ENCODE measurements at places on chromosomes 16 and 17.
A peak's percentile ranks its signal among the peaks of the same experiment; 100 is the strongest.

- no peak for DNase-seq
Observed at GRCh38 chr16:12435730-12436129, 368.0 kb downstream of the CPPED1 start.

GRCh38 chr16:10265770-10266615 lies 83.8 kb upstream of the GRIN2A start:
- DNase-seq: no peak

DNA sequence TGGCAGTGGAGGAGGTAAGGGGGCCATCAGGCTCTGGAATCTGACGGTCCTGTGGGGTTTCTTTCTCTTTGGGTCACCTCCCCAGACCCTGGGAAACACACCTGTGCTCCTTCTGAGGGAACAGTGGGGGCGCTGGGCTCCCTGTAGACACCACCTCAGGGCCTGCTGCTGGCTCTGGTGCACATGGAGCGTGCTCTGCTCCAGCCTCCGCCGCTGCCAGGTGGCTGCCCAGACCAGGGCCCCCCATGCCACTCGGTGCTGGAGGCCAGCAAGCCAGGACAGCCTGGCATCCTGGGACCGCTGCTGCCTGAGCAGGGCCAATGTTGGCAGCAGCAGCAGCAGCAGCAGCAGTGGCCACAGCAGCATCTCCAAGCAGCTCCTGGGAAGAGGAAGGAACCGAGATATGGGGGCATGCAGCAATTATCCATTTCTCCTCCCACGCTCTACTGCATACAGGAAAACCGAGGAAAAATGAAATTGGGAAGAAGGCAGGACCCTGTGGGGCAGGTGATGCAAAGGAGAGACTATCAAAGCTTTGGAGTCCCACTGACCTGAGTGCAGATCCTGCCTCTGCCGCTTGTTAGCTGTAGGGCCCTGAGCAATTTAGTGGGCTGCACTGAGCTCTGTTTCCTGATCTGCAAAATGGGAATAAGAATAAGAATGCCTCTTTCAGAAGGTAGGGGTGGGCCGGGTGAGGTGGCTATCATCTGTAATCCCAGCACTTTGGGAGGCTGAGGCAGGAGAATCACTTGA lies 902 bp downstream of the GHDC start:
- no peak for DNase-seq

- no peak for DNase-seq
Observed at GRCh38 chr16:66093191-66093590, 273.3 kb upstream of the CDH5 start.

- no peak for DNase-seq
Observed at GRCh38 chr17:49015179-49015923, 18.2 kb downstream of the IGF2BP1 start.

- no peak for DNase-seq
Observed at GRCh38 chr16:7369204-7369603, 36.6 kb downstream of the RBFOX1 start.

- DNase-seq: no peak
Observed at GRCh38 chr17:2282297-2282873, 21.2 kb downstream of the SMG6 start.

DNA sequence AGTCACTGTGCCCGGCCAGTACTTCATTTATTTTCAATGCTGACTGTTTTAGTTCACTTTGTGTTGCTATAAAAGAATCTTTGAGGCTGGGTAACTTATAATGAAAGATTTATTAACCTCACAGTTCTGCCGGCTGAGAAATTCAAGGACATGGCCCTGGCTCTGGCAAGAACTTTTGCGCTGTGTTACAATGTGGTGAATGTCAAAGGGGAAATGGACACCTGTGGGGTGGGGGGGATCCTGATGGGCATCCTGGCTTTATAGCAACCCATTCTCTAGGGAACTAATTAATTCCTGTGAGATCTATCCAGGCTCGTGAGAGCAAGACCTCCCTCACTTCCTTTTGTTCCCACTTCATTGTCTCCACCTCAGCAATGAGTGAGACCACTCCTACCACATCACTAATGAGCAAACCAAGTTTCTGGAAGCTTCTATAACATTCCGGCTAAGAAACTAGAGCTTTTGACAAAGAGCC lies 17.1 kb upstream of the CDH3 start:
- DNase-seq: no peak

DNA sequence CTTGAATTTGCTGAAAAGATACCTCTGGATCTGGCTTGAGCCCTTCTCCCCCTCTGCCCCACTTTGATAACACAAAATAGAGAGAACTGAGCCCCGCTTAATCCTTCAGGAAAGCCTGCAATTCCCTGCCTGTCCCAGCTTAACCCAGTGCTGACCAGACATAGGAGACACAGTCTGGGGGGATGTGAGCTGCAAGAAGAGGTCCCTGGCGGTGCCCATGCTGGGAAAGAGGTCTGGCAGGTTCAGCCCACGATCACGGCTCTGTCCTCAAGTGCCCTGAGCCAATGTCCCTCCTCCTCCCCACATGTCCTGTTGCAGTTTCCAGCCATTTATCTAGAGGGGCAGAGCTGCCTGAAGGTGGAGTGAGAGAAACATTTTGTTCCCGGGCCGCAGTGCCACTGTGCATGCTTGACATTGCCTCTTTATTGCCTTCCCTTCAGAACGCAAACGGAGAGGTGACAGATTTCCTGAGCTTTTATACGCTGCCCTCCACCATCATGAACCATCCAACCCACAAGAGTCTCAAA lies 29.0 kb downstream of the PLCD3 start:
- no peak for DNase-seq

DNA sequence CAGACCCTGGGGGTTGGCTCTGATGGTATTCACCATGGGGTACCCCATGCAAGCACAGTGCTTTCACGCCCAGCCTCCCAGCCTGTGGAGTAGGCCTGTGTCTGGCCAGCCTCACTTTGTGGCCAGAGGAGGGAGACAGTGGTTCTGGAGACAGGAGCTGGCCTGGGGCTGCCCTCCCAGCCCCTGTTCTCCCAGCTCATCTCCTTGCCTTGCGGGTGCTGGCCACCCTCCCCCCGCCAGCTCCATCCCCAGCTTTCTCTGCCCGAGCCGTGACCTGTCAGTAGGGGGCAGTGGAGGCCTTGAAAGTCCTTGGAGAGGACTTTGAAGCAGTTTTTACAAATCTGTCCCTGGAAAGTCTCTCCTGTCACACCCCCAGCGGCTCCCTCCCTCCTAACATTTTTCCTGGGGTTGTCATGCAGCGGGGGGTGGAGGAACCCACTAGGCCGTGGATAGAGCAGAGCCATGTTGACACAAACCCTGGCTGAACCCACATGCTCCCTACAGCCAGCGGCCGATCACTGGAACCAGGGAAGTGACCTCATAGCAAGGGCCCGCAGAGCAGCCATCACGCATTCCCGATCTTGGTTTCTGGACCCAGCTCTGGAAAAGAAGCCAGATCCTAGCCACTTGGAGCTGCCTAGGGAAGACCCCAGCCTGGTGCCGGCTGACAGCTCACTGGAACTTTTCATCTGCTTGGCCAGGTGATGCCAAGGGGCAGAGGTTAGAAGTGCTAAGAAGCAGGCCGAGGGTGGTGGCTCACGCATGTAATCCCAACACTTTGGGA lies 289.4 kb downstream of the SEC14L1 start:
- peak; percentile 54 for DNase-seq

DNA sequence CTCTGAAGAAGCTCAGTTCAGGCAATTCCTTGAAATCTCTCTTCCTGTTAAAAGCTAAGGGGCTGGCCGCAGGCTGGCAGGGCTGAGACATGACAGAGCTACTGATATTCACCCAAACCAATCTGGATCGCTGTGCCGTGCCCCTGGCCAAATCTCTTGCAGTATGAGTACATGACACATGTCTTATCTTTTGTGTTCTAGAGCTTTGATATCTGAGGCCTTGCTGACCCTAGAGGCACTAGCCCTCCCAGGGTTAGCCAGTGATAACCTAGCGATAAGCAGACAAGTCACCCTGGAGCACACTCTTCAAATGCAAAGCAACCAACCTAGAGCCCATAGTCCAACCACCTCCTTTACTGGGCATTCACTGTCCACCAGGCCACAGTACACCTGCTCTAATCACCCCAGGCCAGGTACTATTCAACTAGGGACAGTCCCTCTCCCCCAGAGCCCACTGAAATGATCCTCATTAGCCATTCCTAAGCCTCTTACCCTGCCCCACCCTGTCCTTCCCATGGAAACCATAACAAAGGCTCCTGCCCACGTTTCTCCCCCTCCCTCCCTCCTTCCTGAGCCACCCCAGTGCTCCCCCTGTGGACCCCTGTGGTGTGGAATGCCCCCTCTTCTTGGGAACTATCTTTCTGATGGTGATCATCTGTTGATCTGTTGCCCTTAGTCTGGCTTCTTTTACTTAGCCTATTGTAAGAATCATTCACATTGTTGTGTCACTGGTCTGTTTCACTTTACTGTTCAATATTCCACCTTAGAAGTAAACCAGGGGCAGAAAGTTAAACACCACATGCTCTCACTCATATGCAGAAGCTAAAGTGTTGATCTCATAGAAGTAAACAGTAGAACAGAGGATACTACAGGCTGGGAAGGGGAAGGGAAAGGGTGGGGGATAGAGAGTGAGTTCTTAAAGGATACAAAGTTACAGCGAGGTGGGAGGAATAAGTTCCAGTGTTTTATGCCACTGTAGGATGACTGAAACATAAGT lies 52.5 kb downstream of the TEKT5 start:
- DNase-seq: no peak

- no peak for DNase-seq
Observed at GRCh38 chr16:22375963-22376640, 1.7 kb upstream of the CDR2 start.

DNA sequence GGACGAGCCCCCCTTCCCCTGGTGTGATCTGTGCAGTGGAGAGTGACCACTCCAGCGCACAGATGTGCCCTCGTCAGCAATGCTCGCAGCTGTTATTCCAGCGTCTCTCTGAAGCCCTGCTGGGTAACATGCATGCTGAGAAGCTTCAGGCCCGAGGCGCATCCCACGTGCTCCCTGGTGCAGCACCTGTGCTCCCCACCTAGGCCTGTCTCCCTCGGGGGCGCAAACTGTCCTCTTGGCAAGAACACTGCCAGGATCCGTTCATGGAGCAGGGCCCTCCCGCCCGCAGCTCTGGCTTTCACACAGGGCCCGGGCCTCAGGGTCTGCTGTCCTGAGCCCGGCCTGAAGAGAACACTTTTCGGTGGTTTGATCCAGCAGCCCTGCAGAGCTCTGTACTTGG lies 13.0 kb downstream of the TMEM204 start:
- DNase-seq: no peak

DNA sequence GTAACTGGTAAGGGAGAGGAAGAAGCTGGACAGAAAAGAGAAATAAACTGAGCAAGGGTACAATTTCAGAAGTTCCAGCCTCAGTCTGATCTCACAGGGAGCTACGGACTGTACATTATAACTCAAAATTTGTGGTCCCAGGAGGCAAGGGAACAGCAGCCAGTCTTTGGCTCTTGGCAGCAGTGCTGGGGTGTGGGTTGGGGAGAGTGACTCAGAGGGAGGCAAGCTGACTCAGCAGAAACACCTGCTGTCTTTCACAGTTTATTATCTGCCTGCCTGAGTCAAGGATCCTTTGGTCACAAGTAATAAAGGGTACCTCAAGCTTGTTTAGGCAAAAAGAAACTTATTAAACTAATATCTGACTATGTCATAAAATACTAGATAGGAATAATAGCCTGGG lies 73.5 kb upstream of the KIF2B start:
- no peak for DNase-seq

GRCh38 chr17:70336411-70336810 lies 167.1 kb downstream of the KCNJ2 start:
- no peak for DNase-seq

DNA sequence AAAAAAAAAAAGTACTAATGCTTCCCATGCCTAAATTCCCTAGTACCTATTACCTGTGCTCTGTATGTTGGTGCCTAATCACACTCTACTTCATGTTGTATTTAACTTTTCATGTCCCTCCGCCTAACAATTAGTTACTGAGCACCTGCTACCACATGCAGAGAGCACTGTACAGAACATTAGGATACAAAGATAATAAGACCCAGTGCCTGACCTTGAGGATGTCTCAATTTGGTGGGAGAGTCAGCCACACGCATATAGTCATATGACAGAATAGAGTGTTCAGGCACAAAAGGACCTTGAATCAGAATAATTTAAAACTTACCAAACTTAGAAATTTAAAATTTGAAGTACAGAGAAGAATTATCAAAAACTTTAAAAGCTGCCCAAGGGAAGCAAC lies 42.1 kb downstream of the USP31 start:
- no peak for DNase-seq

DNA sequence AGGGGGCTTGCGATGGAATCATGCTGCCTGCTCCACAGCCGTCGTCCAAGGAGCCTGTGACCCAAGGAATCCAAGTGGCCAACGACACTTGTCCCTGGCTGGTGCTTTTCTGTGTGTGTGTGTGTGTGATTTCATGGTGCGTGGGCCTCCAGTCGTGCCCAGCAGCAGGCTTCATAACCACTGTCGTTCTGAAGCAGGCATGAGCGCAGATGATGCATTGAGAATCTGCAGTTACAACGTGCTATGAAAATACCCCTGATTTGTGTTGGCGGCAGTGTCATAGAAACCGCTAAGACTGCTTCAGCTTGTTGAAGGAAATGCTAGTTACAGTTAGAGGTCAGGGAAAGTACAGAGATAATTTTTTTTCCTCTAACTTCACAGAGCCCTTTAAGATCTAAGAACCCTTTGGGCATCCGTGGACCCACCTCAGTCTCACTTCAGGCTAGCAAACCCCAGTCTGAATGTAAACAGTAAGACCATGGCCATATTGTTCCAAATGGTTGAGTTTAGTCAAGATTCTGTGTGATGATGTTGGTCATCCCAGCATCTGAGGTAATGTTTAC lies 15.6 kb downstream of the C16orf90 start:
- no peak for DNase-seq
